ENCODE measurements at places on chromosomes 7 and 10. TPM values are rescaled to one million over a fixed set of nuclear protein-coding genes. Genes with fewer than 3 reads are reported as not detected.

GRCh38 chr7:46000513-46000912 is 79.4 kb upstream of the IGFBP3 start:
- H3K4me1 ChIP-seq, result no peaks in the 10 kb centered on the region
- H3K4me3 ChIP-seq, result no peak overlapping the region
- no peaks in the 10 kb centered on the region for H3K36me3 ChIP-seq

DNA sequence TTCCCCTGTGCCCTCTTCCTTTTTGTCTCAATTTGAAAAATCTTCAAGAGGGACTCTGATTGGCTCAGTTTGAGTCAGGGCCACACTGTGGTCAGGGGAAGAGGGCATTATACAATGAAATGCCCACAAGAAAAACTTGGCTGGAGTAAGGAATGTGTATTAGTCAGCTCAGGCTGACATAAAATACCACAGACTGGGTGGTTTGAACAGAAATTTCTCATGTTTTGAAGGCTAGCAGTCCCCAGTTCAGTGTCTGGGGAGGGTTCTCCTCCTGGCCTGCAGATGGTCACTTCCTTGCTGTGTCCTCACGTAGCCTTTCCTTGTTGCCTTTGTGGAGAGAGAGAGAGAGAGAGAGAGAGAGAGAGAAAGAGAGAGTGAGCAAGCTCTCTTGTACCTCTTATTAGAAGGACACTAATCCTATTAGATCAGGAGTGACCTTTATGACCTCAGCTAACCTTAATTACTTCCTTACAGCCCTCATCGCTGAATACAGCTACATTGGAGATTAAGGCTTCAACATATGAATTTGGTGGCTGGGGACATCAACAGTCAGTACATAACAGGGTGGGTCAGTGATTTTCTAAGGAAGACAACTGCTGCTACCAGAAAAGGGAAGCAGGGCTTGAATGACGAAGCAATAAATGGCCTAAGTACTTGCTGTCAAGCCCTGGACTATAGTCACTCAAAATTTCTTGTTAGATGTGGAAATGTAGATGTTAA is 25.8 kb upstream of the FAM13C start:
- H3K4me3 ChIP-seq, result no peak overlapping the region
- no peaks in the 10 kb centered on the region for H3K4me1 ChIP-seq
- DNase-seq, result no peak
- H3K36me3 ChIP-seq, result no peaks in the 10 kb centered on the region

Gene DYDC2
- total RNA-seq, result not detected

DNA sequence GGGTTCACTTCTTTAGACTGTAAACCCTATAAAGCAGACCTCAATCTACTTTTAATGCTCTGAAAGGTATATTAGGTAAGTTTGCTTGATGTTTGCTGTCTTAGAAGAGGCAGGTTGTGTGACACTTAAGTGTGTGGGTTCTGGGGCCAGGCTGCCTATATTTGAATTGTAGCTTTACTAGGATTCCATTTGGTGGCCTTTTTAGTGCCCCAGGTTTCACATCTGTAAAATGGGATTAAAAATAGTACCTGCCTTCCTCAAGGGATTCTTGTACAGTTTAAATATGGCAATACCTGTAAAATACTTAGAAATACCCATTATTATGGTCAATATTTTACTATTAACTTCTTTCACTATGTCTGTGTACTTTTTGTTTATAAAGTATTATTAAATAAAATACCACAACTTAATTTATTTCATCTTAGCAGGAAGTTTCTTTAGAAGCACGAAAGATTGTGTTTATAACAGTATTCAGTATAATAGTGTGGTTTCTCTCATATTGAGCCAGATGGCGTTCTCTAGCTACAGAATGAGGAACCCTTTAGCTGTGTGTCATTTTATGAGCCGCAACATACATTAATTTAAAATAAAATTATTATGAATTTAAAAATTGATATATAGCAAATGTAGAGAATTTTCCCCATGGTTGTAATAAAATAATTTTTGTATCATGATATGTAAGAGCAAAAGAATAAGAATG is 94.2 kb downstream of the CDK14 start:
- no peaks in the 10 kb centered on the region for H3K4me1 ChIP-seq
- no peak for DNase-seq
- no peak overlapping the region for H3K4me3 ChIP-seq
- no peaks in the 10 kb centered on the region for H3K36me3 ChIP-seq
- H3K27me3 ChIP-seq, result no peaks in the 10 kb centered on the region

DNA sequence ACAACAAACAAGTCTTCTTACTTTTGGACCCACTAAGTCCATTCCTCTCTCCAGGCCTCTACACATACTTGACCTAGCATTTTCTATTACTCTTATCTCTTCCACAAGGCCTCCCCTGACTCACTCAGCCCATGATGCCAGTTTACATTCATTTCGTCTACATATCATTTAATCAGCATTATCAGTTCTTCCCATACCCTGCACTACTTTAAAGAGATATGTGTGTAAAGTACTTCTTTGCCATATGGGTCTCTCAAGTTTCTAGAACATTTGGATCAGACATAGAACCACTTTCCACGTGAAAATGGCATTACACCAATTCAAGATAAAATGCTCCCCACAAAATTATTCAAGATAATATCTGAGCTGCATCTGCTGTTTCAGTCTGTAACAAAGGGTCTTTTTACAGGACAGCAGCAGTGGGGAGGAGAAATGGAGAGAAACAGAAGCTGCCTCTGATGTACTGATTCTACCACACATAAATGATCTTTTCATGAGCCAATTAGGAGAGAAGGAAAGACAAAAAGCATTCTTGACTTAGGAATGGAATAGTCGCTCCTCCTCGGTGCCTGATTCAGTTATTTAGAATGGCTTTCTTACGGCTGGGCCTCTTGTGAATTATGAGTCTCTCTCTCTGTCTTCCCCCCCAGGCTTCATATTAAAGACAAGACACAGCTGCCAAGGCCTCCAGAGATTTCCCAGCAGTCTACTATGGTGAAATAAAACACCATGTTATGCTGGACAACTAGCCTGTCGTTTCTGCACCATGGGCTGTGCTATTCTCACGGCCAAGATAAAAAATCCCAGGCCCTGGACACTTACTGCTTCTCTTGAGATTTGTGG is 46.9 kb upstream of the SEPTIN7 start:
- no peak overlapping the region for H3K4me3 ChIP-seq
- no peak for DNase-seq
- no peaks in the 10 kb centered on the region for H3K36me3 ChIP-seq
- peaks cover 4% of the 10 kb centered on the region for H3K27me3 ChIP-seq
- H3K4me1 ChIP-seq, result peaks cover 2% of the 10 kb centered on the region

GRCh38 chr10:95485056-95485844 is 75.9 kb downstream of the SORBS1 start:
- DNase-seq, result no peak
- H3K27ac ChIP-seq, result no peak overlapping the region
- H3K4me3 ChIP-seq, result no peak overlapping the region
- H3K4me1 ChIP-seq, result peaks cover 3% of the 10 kb centered on the region
- no peaks in the 10 kb centered on the region for H3K27me3 ChIP-seq

Gene SPDYE5
- not detected for total RNA-seq

DNA sequence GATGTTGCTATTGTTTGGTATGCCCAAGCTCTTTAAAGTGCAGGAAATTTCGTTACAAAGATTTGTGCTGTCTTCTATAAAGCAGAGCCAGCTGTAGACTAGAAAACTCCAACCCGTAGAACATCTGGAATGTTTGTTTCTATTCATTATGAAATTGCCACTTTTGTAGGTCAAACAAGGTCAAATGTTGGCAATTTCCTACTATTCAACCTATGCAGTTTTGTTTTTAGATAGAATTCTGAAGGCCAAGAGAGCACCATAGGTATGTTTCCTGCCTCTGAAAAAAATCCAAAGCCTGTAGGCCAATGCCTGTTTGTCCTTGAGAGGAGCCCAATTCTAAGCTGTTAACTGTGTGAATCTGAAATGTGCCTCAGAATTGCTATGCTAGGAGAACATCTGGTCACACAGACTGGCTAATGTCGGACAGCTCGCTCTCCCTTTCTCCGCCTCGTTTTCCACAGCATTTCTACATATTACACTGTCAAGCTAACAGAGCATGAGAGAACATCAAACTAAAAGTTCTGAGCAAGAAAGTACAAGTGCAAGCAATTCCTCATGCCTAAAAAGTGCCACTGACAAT is 267.2 kb upstream of the LRGUK start:
- DNase-seq, result no peak
- H3K27me3 ChIP-seq, result no peaks in the 10 kb centered on the region
- no peaks in the 10 kb centered on the region for H3K4me1 ChIP-seq

Gene HTR5A
- not detected for total RNA-seq

Gene TBXAS1
- 27.4 TPM for total RNA-seq

DNA sequence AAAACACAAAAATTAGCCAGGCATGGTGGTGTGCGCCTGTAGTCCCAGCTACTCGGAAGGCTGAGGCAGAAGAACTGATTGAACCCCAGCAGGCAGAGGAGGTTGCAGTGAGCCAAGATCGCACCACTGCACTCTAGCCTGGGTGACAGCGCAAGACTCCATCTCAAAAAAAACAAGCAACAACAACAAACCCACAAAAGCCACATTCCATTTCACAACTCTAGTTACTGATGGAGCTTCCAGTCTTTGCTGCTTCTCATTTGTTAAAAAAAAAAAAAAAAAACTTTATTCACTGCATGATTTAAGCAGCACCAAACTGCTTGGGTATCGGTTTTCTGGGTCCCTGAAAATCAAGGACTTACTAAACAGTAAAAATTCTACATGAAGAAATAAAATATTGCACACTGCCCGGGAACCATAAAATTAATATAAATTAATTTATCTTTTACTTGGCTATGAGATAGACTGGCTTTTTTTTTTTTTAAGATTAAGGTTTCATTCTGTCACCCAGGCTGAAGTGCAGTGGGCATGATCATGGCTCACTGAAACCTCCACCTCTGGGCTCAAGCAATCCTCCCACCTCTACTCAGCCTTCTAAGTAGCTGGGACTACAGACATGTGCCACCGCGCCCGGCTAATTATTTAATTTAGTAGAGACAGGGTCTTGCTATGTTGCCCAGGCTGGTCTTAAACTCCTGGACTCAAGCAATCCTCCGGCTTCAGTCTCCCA is 42.0 kb downstream of the SRPK2 start:
- peaks cover 5% of the 10 kb centered on the region for H3K36me3 ChIP-seq
- H3K4me1 ChIP-seq, result peaks cover 56% of the 10 kb centered on the region
- DNase-seq, result peak; percentile 49
- H3K4me3 ChIP-seq, result peak overlapping the region; percentile 19

DNA sequence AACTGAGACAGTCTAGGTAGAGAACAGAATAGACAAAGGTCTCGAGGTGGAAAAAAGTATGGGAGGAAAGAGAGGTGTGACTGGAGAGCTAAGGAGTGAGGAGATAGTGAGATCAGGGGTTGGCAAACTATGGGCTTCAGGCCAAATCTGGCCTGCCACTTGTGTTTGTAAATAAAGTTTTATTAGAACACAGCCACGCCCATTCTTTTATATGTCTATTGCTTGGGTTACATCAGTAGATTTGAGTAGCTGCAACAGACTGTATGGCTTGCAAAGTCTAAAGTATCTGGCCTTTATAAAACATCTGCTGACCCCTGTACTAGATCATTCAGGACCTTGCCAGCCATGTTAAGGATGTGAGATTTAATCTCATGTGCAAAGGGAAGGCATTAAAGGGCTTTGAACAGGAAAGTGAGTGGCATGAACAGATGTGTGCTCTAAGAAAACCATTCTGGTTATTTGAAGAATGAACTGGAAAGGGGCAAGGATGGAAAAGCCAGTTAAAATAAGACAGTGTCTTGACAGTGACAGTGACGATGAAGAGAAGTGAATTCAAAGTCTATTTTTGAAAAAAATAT is 240.3 kb downstream of the RNLS start:
- H3K27me3 ChIP-seq, result no peaks in the 10 kb centered on the region
- H3K4me3 ChIP-seq, result no peak overlapping the region
- H3K4me1 ChIP-seq, result no peaks in the 10 kb centered on the region
- DNase-seq, result no peak

Gene NUTM2B
- total RNA-seq, result 1.7 TPM

DNA sequence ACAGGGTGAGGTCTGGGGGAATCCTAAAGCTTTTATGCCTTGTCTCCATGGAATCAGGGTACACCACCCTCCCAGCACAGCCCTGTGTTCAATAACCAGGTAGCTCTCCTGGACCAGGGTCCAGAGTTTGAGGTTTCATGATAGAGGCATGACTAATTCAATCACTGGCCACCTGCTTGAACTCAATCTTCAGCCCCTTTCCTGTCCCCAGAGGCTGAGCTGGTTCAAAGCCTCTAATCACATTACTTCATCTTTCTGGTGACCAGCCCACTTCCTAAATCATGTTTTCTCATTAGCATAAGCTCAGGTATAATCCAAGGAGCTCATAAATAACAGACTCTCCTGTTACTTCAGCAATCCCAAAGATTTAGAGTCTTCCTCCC is 20.5 kb downstream of the CRPPA start:
- no peak overlapping the region for H3K4me3 ChIP-seq
- H3K36me3 ChIP-seq, result peaks cover 21% of the 10 kb centered on the region
- no peaks in the 10 kb centered on the region for H3K27me3 ChIP-seq
- no peak overlapping the region for H3K27ac ChIP-seq
- no peak for DNase-seq
- no peaks in the 10 kb centered on the region for H3K4me1 ChIP-seq

- peak; percentile 99 for DNase-seq
- H3K4me1 ChIP-seq, result peaks cover 45% of the 10 kb centered on the region
- H3K36me3 ChIP-seq, result peaks cover 7% of the 10 kb centered on the region
- peak within 1 kb of the TSS; percentile 90 for H3K4me3 ChIP-seq
- H3K27me3 ChIP-seq, result no peaks in the 10 kb centered on the region
Observed at GRCh38 chr10:110919349-110919931, at the start of gene SHOC2. Gene SHOC2, plus strand, starts transcription at chr10:110919604. Its CDS starts 44,755 bp downstream, at chr10:110964359.
